CD14-positive monocyte (primary cell): ENCODE measurements at places on chromosomes 12 and 14.

- DNase-seq = no peak
These were observed 23.8 kb downstream of the GNS start for GRCh38 chr12:64735442-64735841.

DNA sequence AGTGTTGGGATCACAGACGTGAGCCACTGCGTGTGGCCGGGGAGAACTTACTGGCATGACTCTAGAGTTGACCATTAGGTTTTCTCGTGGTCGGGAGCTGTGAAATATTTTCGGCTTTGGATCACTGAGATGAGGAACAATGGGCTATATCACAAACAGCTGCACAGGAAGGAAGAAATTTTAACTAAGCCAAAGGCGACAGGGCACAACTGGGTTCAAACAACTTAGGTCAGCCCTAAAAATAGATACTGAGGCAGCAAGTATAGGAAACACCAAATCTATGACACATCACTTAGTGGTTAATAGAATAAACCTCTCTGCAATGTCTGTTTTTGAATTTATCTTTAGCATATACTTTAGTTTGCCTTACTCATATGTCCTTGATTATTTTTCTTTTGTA lies 162.9 kb downstream of the LRIG3 start:
- DNase-seq = no peak

DNA sequence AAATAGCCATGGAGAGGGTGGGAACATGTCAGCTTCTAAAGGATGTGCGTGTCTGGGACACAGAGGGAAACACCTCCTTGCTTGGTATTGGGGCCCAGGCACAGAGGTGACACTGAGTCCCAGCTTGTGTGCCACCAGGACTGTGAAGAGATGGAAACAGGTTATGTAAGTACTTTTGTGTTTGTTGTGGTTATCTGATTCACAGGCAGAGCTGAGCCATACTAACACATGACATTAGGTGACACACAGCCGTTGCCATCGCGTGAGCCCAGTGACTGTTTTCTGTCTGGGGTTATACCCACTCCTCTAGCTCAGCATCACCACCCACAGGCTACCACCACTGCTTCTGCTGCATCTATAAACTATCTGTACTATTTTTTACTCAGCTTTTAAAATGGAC lies 12.1 kb upstream of the FLVCR2 start:
- DNase-seq = no peak

- no peak for DNase-seq
These were observed 199.4 kb downstream of the ANO4 start for GRCh38 chr12:100993916-100994450.

DNA sequence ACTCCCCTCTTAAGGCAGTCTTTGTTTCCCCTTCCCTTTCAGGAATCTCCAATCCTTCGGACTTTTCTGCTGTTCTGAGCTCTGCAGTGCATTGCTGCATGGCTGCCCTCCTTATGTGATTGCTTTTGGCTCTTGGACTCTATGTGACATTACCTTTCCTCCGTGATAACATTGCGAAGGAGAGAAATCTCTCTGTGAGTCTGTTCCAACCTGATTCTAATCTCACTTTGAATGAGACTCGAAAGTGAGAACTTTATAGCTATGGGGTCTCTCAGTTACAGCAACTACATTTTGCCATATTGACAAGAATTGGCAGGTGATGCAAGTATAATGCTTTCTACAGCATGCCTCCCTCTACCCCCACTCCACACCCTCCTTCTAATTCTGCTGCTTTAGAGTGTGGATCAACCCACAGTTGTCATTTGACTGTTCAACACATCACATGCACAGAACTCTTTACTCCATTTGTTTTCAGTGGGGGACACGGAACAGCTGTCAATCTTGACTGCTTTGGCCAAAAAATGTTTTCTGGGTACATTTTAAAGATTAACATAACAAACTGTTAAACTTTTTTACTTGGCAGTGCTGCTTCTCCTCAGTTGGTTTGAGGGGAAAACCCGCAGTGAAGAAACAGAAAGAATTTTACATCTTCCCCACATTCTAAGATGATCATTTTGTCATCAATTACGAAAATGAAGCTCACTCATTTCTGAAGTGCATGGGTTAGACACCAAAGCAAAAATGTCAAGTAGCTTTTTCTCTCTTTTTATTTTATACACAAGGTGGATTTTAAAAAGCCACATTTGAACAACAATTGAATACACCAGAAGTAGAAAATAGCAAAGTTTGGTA lies 125.5 kb upstream of the RMST start:
- DNase-seq = no peak

- DNase-seq = no peak
These were observed 3.1 kb downstream of the SAMD4A start for GRCh38 chr14:54570047-54570446.

GRCh38 chr12:129532707-129533499 lies 370.9 kb downstream of the TMEM132D start:
- DNase-seq = no peak

GRCh38 chr12:78898416-78898815 lies 33.8 kb downstream of the SYT1 start:
- DNase-seq = no peak

- DNase-seq = no peak
These were observed 222.8 kb downstream of the C12orf42 start for GRCh38 chr12:103272949-103273348.

DNA sequence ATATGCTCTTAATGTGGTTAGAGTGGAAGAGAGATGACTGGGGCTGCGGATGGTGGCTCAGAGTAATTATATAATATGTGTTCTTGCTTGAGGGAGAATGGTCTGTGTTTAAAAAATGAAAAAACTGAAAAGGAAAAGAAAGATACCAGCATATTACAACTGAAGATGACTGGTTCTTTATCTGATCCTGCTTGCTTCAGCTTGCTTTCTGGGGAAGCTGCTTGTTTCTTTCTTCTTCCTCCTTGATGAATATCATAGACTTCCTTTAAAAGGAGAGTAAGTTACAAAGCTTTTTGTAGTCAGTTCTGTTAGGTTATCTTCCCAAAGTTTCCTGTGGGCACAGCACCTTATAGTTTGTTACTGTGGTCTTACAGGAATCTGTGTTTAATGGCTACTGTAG lies 210.9 kb downstream of the ERC1 start:
- no peak for DNase-seq

- no peak for DNase-seq
These were observed 19.3 kb upstream of the TEX22 start for GRCh38 chr14:105378873-105379685.
